Activated T-helper 2 cell treated with anti-CD3 and anti-CD28 coated beads, Interferon-gamma antibody, Interleukin-2, Interleukin-4, amounts not matched to agents 10 μg/mL and 5 μg/mL and 100 μg/mL, durations not matched to agents 14 hours and 24 hours and 36 hours (primary cell): ENCODE measurements at places on chromosomes 5 and 9. TPM values are rescaled to one million over a fixed set of nuclear protein-coding genes. Genes with fewer than 3 reads are reported as not detected.

DNA sequence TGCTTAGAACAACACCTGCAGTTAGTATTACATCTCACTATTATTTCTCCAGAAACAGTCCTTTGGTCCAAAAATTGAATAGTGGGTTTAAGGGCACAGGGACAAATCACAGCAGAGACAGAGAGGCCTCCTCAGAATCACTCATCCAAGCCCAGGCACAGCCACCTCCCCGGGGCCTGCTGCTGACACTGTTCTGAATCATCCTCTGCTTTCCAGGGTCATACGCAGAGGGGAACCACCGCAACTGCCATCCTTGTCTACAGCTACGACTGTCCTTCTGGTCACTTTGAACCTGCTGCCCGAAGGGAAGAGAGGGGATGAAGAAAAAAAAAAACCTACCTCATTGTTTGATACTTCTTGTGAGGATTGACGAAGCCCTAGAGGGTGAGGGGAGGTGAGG lies 35.3 kb upstream of the MAN2A1 start:
- peaks cover 6% of the 10 kb centered on the region for H3K27me3 ChIP-seq
- H3K4me3 ChIP-seq, result no peak overlapping the region
- H3K36me3 ChIP-seq, result no peaks in the 10 kb centered on the region
- DNase-seq, result no peak
- no peak overlapping the region for H3K27ac ChIP-seq
- H3K4me1 ChIP-seq, result peaks cover 21% of the 10 kb centered on the region

DNA sequence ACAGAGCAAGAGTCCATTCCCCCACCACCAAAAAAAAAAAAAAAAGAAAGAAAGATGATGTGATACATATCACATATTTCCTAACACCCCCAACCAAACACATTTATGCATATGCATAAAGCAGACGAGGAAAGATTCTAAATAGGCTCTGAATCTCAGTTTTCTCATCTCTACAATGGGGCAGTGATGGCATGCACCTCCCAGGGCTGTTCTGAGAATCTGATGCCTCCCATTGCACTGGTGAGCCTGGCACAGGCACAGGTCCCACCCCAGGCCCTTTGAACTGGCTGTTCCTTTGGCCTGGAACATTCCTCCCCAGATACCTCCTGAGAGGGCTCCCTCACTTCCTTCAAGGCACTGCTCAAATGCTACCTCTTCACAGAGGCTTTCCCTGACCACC lies 116.5 kb downstream of the C9orf50 start:
- no peak for DNase-seq
- peaks cover 13% of the 10 kb centered on the region for H3K4me1 ChIP-seq
- H3K27ac ChIP-seq, result no peak overlapping the region
- no peak overlapping the region for H3K4me3 ChIP-seq
- peaks cover 32% of the 10 kb centered on the region for H3K36me3 ChIP-seq

- no peak overlapping the region for H3K4me3 ChIP-seq
- peaks cover 13% of the 10 kb centered on the region for H3K27me3 ChIP-seq
- H3K4me1 ChIP-seq, result peaks cover 12% of the 10 kb centered on the region
- H3K27ac ChIP-seq, result no peak overlapping the region
- DNase-seq, result no peak
Observed at GRCh38 chr5:56725711-56726411, 89.5 kb upstream of the MAP3K1 start.

ENTREP1 gene
- not detected in 2 replicates for total RNA-seq

DNA sequence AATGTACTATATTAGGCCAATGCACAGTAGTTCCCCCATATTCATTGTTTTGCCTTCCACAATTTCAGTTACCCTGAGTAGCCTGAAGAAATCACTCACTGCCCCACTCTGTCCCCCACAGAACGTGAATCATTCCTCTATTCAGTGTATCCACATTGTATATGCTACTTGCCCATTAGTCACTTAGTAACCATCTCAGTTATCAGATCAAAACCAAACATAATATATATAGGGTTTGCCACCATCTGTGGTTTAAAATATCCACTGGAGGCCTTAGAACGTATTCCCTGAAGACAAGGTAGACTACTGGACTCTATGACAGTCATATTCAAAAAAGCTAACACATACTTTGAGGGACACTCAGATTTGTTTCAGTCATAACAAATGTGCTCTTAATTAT lies 465.7 kb upstream of the RGMB start:
- H3K27me3 ChIP-seq, result peaks cover 5% of the 10 kb centered on the region
- H3K27ac ChIP-seq, result no peak overlapping the region
- no peaks in the 10 kb centered on the region for H3K36me3 ChIP-seq
- no peak for DNase-seq
- peaks cover 15% of the 10 kb centered on the region for H3K4me1 ChIP-seq

FAF2 gene
- total RNA-seq, result 39.4 and 44.1 TPM in 2 replicates

GRCh38 chr5:2709976-2710689 lies 41.3 kb downstream of the IRX2 start:
- H3K4me3 ChIP-seq, result no peak overlapping the region
- H3K27ac ChIP-seq, result no peak overlapping the region
- no peaks in the 10 kb centered on the region for H3K4me1 ChIP-seq
- DNase-seq, result no peak
- H3K36me3 ChIP-seq, result no peaks in the 10 kb centered on the region
- no peaks in the 10 kb centered on the region for H3K27me3 ChIP-seq

CDKN2B gene
- total RNA-seq, result 0.62 and 0.69 TPM in 2 replicates

GRCh38 chr5:95684361-95684760 lies 1.6 kb upstream of the SPATA9 start:
- H3K4me3 ChIP-seq, result no peak overlapping the region
- no peaks in the 10 kb centered on the region for H3K36me3 ChIP-seq
- peaks cover 42% of the 10 kb centered on the region for H3K27me3 ChIP-seq
- H3K4me1 ChIP-seq, result no peaks in the 10 kb centered on the region
- no peak for DNase-seq

GRCh38 chr9:105232207-105232606 lies 12.2 kb upstream of the SLC44A1 start:
- H3K4me1 ChIP-seq, result no peaks in the 10 kb centered on the region
- H3K4me3 ChIP-seq, result no peak overlapping the region
- no peak for DNase-seq
- peaks cover 14% of the 10 kb centered on the region for H3K27me3 ChIP-seq
- no peak overlapping the region for H3K27ac ChIP-seq

DNA sequence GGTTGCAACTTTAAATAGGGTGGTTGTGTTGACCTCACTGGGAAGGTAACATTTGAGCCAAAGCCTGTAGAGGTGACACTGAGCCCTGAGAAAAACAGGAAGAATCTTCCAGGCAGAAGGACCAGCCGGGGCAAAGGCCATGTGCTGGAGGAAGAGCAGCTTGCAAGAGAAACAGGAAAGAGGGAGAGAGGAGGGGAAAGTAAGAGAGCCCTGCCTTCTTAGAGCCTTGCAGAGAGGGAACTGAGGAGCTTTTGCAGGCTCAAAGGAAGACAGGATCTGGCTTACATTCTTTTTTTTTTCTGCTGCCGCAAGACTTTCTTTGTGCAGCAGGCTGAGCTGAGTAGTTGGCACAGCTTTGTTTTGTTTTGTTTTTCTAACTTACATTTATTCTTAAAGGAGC lies 17.4 kb downstream of the C9orf153 start:
- H3K4me3 ChIP-seq, result no peak overlapping the region
- no peaks in the 10 kb centered on the region for H3K36me3 ChIP-seq
- H3K4me1 ChIP-seq, result peaks cover 11% of the 10 kb centered on the region
- H3K27me3 ChIP-seq, result peaks cover 3% of the 10 kb centered on the region
- no peak overlapping the region for H3K27ac ChIP-seq
